ENCODE measurements at places on chromosomes 7 and 10. TPM values are rescaled to one million over a fixed set of nuclear protein-coding genes. Genes with fewer than 3 reads are reported as not detected.

The KIF11 gene
- 8.9 TPM for total RNA-seq

- DNase-seq: no peak
Observed at GRCh38 chr7:27091941-27092818, 3.6 kb downstream of the HOXA1 start.

GRCh38 chr10:75469006-75469616 lies 37.7 kb downstream of the LRMDA start:
- DNase-seq: peak; percentile 99

The IFIT1B gene
- not detected for total RNA-seq

The LRRD1 gene
- total RNA-seq: 0.17 TPM

DNA sequence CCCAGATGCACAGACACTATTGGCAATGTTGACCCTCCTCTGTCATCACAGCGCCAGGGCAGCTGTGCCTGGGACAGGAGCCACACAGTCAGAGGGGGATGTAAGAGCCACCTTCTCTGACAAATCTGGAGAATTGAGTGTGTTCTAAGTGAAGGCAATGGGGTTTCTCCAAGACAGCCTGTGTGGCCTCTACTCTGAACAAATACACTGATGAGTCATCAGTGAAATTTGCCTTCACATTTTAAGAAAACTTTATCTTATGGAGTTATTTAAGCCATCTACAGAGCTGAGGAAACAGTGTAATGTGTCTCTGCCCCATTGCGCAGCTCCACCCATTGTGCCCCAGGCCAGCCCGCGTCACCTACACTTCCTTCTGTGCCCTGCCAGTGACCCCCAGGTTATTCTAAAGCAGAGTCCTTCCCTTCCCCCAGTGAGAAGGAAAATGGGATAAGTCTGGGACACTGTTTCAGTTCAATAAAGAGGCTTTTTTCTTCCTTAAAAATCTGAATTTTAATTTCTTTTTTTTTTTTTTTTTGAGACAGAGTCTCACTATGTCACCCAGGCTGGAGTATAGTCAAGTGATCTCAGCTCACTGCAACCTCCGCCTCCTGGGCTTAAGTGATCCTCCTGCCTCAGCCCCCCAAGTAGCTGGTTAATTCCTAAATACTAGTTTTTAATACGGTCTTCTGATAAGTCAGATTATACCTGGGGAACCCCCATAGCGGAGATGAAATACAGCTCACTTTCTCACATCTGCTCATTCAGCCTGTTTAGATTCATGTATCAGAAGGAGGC lies 21.8 kb downstream of the AKR1E2 start:
- peak; percentile 81 for DNase-seq

The LRRC61 gene
- total RNA-seq: 0.33 TPM

DNA sequence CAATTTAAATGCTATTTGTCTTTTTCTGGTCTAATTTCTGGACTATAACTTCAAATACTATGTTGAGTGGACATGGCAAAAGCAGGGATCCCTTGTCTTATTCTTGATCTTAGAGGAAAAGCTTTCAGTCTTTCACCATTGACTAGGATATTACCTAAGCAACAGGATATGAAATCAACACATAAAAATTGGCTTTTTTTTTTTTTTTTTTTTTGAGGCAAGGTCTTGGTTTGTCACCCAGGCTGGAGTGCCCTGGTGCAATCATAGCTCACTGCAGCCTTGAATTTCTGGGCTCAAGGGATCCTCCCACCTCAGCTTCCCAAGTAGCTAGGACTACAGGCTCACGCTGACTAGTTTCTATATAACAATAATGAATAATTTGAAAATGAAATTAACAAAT lies 90.8 kb downstream of the JMJD1C start:
- peak; percentile 7 for DNase-seq

The MACC1 gene
- total RNA-seq: 0.26 TPM

DNA sequence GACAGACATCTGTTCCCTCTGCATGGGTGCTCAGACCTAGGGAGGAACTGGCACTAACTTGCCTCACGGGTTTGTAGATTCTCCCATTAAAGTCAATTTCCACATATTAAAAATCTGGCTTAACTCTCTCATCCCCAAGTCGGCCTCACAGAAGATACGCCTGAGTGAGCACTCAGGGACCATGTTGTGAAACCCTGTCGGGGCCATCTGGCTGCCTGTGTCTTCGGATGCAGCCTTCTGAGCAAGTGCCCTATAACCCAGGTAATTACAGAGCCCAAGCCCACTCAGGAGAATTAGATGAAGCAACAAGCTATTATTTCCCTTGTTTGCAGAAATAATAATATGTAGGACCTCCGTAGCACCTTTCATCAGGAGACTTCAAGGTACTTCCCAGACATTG lies 219.3 kb upstream of the GLI3 start:
- no peak for DNase-seq

GRCh38 chr7:123783820-123784219 lies 35.0 kb upstream of the WASL start:
- DNase-seq: no peak

DNA sequence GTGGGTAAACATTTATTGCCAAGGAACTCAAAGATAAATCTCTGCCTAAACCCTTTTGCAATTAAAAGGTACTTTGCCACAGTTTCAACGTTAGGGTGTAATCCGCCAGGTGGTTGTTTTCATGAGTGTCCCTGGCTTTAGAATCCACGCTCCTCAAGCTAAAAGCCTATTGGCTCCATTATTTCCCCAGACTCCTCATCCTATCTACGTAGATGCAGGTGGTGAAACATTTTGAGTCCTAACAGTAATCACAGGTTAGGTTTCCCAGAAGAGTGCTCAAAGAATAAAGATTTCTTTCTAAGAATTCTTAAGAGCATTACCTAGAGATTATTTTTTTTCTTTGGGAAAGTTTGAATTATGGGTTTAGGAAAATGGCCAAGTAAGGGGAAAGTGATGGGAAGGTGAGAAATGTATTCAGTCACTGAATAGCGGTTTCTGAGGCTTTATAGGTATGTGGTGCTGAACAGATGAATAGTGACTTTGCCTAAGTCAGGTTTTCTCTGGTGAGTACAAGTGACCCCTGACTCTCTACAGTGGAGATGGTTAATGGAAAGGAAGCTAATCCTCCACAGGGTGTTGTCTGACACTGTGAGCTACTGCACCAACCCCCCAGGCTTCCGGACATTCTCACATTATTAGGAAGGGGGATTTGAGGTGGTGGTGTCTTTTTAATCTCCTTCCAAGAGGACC lies 60.2 kb downstream of the NRP1 start:
- peak; percentile 88 for DNase-seq

The OR2A7 gene
- 0.50 TPM for total RNA-seq

DNA sequence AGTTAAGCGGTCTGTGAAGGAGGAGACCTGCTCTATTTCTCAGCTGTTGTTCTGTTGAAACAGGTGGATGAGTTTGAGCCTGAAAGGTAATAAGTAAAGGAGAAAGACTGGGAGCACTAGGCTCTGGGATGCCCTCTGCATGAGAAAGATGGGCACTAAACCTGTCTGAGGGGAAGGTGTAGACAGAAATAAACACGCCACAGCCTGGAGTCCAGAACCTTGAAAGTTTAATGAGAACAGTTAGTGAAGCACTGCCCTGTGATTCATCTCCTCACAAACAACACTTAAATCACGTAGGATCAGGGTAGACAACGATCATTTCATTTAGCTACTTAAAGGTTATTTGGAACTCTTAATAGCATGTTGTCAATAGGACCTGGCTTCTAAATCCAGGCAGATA lies 193.1 kb downstream of the PHTF2 start:
- no peak for DNase-seq

The CLCN1 gene
- total RNA-seq: under 0.01 TPM

The SNCG gene
- total RNA-seq: 8.7 TPM

DNA sequence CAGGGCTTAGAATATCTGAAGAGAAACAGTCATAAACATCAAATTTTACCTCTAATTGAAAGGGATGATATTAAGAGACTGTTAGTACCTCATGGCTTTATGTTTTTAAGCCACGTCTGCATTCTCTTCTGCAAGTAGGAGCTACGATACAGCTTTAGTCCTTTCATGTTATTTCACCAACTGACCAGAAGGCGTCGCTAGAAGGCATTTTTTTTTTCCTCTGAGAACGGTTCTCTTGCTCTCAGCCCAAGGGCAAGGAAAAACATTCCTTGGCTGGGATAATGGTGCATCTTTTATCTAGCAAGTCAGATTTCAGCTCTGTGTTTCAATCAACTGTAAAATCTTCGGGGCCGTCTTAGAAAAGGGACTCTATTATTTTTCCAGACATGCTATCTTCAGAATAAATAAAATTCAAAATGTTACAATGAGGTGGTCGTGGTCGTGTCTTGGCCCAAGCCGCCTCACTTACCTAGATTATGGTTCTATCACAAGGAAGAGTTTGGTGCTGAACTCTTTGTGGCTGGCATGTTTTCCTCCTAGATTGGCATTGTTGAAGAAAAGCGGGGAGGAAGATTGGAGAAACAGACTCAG lies 41.6 kb upstream of the LYZL2 start:
- peak; percentile 64 for DNase-seq

The LDB3 gene
- under 0.01 TPM for total RNA-seq

The SLC39A12 gene
- not detected for total RNA-seq

The TFR2 gene
- total RNA-seq: not detected

DNA sequence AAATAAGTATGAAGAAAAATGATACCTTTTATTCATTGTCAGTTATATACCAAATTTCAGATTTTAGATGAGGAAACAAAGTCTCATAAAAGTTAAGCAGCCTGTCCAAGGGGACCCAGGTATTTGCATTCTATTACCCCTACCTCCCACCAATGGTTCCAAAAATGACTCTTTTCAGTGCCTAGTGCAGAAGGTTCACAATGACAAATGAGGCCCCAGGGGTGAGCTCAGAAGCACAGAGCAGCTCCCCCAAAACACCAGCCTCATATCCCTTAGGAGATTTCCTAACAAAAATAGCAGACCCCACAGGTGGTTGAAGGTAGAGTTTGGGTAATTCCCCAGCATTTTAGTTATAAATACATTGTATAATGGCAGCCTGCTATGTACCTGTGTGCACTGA lies 168.6 kb downstream of the REEP3 start:
- DNase-seq: no peak

- DNase-seq: no peak
Observed at GRCh38 chr7:1545417-1546246, 10.4 kb downstream of the TMEM184A start.

The CDC14C gene
- 0.17 TPM for total RNA-seq

The HYCC1 gene
- total RNA-seq: 197 TPM

The ZNF33A gene
- 11.8 TPM for total RNA-seq

DNA sequence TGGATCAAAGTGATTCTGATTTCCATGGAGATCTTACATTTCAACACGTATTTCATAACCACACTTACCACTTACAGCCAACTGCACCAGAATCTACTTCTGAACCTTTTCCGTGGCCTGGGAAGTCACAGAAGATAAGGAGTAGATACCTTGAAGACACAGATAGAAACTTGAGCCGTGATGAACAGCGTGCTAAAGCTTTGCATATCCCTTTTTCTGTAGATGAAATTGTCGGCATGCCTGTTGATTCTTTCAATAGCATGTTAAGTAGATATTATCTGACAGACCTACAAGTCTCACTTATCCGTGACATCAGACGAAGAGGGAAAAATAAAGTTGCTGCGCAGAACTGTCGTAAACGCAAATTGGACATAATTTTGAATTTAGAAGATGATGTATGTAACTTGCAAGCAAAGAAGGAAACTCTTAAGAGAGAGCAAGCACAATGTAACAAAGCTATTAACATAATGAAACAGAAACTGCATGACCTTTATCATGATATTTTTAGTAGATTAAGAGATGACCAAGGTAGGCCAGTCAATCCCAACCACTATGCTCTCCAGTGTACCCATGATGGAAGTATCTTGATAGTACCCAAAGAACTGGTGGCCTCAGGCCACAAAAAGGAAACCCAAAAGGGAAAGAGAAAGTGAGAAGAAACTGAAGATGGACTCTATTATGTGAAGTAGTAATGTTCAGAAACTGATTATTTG lies 15.3 kb downstream of the HNRNPA2B1 start:
- DNase-seq: no peak

The ITPRID1 gene
- total RNA-seq: not detected

- peak; percentile 76 for DNase-seq
Observed at GRCh38 chr7:110839866-110840265, 251.1 kb upstream of the LRRN3 start.

DNA sequence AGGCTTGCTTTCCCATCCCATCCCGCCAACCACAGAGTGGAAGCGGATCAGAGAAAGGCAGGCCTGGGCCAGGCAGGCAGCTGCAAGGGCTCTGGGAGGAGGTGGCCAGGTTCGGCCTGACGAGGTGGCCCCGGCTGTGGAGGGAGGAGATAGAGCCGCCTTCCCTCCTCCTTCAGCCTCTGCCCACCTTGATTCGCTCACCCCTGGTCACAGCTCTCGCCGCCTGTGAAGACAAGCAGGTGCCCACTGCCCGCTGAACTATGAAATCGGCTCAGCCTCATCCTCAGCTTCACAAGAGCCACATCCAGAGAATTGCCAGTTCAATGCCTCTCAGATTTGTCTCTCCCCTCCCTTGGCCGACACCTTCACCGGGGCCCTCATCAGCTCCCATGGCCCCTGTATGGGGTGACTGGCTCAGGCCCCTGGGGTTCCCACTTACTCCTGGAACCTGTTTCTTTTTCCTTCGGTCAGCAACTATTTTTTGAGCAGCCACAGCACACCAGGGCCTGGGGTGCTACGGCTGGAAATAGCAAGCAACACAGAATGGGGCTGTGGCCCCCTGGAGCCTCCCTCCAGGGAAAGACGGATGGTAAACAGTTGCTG lies 80.0 kb upstream of the CHST15 start:
- no peak for DNase-seq

The NPSR1 gene
- not detected for total RNA-seq

- no peak for DNase-seq
Observed at GRCh38 chr7:23403970-23404369, 66.3 kb downstream of the IGF2BP3 start.

- DNase-seq: no peak
Observed at GRCh38 chr7:2521341-2521745, 1.8 kb downstream of the LFNG start.

DNA sequence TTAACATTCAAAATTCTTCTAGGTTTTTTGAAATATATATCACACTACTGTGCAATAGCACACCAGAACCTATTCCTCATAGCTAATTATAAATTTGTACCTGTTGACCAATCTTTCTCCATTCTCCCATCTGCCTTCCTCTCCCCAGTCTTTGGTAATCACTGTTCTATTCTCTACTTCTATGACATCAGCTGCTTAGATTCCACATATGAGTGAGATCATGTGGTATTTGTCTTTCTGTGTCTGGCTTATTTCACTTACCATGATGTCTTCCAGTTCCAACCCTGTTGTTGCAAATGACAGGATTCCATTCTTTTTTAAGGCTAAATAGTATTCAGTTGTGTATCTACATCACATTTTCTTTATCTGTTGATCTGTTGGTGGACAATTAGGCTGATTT lies 54.4 kb upstream of the CCDC6 start:
- DNase-seq: no peak

DNA sequence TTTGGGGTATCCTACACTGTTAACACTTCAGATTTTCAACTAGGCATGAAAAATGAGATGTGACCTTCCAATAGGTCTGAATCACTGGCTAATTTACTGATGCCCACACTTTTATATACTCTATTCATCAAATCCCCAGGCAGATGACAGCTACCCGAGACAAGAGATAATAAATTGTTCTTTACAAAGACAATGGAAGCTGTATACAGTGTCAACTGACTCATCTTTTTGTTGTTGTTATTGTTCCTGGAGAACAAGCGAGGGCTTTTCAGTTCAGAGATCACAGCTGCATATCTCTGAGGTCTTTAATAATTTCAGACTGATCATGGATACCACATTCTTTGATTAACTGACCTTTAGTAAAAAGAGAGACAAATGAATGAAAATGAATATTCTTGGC lies 228.9 kb downstream of the SDHAF3 start:
- DNase-seq: no peak

GRCh38 chr10:95759233-95759826 lies 3.4 kb downstream of the ENTPD1 start:
- peak; percentile 44 for DNase-seq

All from fibroblast of lung (primary cell).